ENCODE measurements at places on chromosomes 1 and 21.

DNA sequence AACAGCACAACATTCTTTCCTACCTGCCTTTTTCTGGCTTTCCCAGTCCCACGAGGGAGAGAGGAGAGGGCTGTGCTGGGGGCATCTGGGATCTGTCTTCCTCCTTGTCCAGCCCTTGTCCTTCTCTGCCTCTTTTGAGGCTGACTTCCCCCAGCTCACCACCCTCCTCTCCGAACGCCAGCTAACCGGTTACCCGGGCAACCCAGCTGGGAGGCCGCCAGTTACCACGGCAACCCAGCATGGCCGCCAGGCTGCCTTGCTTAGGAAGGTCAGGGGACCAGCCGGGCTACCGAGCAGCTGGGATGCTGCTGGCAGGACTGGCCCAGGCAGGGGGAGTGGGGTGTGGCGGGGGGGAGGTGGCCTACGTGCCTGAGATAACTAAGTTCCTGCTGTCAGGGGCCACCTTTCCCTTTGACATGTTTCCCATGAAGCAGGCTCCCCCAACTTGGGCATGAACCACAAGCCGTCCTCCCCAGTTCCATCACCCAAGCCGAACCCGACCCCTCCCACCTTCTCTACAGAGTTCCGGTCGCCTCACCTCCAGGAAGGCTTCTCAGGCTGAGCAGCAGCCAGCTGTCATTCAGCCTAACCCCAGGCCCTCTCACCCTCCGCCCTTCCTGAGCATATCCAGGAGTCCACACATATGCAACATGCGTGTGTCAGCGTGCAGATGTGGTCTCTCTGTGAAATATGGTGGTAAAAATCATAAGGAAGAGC lies 8.7 kb downstream of the PLEKHA6 start:
- DNase-seq, result no peak

GRCh38 chr1:244241438-244241837 lies 190.4 kb downstream of the ZBTB18 start:
- DNase-seq, result no peak

- DNase-seq, result no peak
Observed at GRCh38 chr1:172547071-172547470, 14.1 kb downstream of the SUCO start.

DNA sequence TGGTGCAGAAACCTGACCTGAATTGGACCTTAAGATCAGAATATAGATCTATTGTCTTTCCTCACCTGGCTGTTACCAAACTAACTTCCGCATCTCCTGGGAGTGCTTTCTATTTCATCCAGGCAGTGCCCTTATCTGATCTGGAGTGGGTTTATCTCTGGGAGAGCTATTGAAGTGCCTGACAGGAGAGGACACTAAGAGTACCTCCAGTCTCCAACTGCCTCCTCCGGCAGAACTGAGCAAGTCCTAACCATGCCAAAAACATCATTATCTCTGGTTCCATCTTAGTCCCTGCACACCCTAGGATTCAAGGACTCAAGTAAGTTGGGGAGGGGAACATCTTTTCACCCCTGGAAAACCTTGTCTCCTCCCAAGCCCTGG lies 12.4 kb upstream of the KCNJ15 start:
- DNase-seq, result no peak

DNA sequence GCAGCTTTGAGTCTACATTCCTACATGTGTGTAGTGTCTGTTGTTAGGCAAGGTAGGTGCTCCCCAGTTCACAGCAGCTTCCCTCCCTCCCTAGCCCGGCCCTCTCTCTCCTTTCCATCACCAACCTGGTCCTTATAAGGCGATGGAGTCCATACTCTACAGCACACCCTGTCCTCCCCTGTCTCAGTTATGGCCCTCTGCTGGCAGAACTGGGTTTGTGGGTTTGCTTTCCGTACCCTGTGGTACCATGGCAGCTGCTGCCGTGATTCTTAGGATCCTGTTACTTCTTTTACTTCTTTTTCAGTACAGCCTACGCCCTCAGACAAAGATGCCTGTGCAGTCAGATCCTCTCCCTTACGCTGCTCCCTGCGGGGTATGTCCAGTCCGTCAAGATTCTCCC lies 31.7 kb downstream of the AK5 start:
- peak; percentile 23 for DNase-seq

GRCh38 chr1:15734296-15734695 lies 1.8 kb upstream of the SLC25A34 start:
- no peak for DNase-seq

GRCh38 chr1:199979071-199979470 lies 48.4 kb upstream of the NR5A2 start:
- DNase-seq, result peak; percentile 17

- DNase-seq, result no peak
Observed at GRCh38 chr1:227725046-227725445, 10.1 kb downstream of the JMJD4 start.

DNA sequence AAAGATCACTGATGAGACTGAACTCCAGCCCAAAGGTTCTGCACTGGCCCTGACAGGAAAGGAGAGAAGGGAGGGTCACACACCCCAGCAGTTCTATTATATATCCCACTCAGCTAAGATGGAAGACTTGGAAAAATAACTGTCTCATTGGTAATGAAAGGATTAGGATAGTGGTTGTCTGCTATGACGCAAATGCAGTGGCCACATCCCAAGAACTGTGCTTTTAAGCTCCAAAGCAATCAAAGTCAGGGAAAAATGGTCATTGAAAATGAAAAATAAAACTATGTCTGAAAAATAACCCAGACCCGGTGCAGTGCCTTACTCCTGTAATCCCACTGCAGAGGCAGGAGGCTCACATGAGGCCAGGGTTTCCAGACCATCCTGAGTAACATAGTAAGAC lies 31.0 kb downstream of the PSMG1 start:
- no peak for DNase-seq

GRCh38 chr1:74357756-74358155 lies 122.6 kb downstream of the TNNI3K start:
- no peak for DNase-seq

DNA sequence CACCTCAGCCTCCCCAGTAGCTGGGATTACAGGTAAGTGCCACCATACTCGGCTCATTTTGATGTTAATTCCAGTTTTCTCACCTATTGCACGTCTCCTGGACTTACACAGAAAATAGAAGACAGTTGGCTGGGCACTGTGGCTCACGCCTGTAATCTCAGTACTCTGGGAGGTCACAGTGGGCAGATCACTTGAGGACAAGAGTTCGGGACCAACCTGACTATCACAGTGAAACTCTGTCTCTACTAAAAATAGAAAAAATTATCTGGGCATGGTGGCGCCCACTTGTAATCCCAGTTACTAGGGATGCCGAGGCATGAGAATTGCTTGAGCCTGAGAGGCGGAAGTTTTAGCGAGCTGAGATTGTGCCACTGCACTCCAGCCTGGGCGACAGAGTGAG lies 44.1 kb downstream of the DYRK1A start:
- DNase-seq, result no peak

DNA sequence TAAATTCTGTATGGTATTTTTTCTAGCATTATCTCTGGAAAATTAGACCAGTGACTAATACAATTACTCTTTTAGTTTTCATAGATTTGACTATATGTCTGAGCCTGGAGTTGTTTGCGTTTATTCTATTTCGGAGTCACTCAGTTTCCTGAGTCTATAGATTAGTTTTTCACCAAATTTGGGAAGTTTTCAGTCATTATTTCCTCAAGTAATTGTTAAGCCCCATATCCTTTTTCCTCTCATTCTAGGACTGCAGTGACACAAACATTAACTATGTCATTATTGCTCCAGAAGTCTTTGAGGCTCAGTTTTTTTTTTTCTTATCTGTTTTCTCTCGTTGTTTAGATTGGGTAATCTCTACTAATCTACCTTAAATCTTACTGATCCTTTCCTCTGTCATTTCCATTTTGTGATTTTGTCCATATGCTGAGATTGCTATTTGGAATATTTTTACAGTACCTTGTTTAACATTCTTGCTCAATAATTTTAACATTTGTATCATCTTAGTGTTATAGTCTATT lies 886.2 kb downstream of the LTN1 start:
- DNase-seq, result no peak

DNA sequence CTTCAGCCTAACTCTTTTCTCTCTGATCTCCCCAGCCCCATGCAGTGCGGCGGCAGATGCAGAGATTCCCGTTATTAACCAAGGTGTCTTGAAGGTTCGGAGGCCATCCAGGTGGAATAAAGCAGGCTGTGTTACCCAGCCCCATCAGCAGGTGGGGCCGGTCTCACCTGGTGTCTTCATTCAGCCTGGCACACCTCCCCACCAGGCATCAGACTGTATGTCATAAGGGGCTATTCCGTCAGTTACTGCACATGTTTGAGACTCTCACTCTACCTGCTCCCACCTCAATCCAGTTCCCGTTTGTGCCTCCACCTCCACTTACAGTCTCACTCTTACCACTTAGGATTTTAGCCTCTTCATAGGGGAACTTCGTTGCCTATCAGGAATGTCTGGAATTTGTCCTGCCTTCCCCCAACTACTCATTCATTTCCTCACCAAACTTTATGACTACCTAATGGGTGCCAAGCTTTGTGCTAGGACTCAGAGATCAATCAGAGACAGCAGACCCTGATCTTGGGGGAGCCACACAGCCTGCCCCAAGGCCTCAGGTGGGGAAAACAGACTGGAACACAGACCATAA lies 170.2 kb downstream of the PLPP3 start:
- DNase-seq, result peak; percentile 41

GRCh38 chr1:186055846-186056245 lies 319.2 kb downstream of the TPR start:
- no peak for DNase-seq

- DNase-seq, result no peak
Observed at GRCh38 chr1:35807614-35808449, at the start of gene AGO4. TSS of gene AGO4 (plus strand) at chr1:35808016. CDS start at chr1:35808417, 401 bp downstream.

GRCh38 chr1:244104309-244105060 lies 53.4 kb downstream of the ZBTB18 start:
- DNase-seq, result no peak

DNA sequence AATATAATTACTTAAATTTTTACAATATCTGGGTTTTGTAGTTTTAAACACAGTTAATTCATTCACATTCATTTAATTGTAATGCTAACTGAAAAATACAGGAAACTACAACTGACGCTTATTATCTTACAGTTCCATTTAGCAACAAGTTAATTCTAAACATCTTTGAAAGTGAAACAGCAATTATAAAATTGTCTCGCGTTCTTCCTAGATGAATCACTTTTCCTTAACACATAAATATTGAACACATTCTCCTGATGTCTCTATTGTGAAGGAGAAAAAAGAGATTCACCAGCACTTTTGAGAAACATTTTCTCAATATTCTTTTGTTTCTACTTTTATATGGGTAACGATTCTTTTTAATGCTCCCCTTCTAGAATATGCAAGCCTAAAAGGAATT lies 6.4 kb downstream of the PTGFR start:
- DNase-seq, result no peak

GRCh38 chr1:39609618-39610331 lies 29.7 kb downstream of the HEYL start:
- peak; percentile 81 for DNase-seq

- DNase-seq, result no peak
Observed at GRCh38 chr21:25243808-25244207, 363.5 kb downstream of the MRPL39 start.

DNA sequence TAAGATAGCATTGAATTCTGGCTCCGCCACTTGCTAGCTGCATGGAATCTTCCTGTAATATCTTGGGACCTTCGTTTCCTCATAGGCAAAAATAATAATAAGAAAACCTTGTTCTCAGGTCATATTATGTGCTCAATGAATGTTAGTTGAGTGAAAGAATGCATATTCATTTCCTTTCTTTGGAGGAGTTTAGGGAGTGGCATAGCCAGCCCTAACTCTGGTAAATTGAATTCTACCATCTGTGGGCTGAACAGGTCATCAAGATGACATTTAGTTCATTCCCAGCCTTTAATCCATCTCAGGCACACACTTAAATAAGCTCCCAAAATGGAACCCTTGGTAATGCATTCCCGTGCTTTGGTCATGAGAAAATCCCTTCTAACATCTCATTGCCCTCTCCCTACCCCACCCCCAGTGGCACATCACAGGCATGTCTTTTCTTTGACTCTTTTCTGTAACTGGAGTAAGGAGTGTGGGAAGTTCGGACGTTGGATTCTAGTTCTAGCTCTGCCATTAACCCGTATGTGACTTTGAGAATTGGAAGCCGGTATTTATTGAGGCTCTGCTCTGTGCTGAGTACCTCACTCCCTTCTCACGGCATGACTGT lies 13.2 kb upstream of the MYOG start:
- DNase-seq, result no peak

GRCh38 chr1:59007429-59007819 lies 223.6 kb upstream of the JUN start:
- no peak for DNase-seq

DNA sequence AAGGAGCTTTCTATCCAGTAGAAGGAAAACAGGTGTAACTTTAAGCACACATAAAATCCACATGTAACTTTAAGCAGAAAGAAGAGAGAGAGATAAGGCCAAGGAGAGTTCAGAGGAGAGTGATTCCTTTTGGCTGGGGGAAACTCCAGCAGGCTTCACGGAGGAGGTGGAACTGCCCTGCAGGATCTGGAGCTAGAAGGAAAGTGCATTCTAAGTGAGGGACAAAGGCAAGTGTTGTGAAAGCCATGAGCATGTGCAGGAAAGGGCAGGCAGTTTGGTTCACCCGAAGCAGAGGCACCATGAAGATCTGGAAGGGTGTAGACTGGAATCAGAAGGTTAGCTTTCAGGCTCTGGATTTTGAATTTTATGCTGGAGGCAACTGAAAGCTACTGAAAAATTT lies 46.3 kb downstream of the GADD45A start:
- DNase-seq, result no peak

DNA sequence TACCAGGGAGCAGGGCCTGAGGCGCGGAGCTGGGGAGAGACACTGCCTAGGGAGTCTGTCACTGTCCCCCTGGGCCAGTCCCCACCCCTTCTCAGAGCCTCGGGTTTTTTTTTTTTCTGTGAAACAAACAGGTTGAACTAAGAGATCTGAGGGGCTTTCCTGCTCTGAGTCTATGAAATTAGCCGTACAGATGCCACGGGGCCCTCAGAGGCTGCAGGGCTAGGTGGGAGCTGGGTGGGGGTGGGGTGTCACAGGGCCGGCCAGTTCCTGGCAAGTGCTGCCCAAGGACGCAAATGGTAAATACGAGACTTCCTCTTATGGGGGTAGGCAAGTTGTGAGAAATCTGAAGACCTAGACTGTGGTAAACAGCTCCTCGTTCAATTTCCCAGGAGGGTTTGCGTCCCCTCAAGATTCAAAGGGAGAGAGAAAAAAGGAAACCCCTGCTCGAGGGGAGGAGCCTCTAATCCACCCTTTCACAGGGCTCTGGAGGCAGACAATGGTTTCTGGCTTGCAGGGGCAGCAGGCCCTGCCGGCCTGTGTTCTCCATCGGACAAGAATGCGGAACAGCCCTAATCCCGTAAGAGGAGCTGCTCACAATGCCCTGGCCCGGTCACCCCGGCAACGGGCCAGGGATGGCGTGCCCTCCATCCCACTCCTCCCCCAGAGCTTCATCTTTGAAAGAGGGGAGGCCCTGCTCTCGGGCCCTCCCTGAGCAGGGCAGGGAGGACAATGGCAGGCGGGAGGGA lies 7.8 kb downstream of the NUAK2 start:
- no peak for DNase-seq

GRCh38 chr1:87778896-87779295 lies 450.2 kb downstream of the LMO4 start:
- no peak for DNase-seq

Data from thymus (tissue), 14 donors.